Neural progenitor cell (in vitro differentiated cells): ENCODE measurements at places on chromosomes 5 and 9.

- H3K36me3 ChIP-seq = no peaks in the 10 kb centered on the region
- H3K27me3 ChIP-seq = no peaks in the 10 kb centered on the region
- no peak overlapping the region for H3K4me3 ChIP-seq
These were observed 69.5 kb upstream of the GARNL3 start for GRCh38 chr9:127194881-127195713.

DNA sequence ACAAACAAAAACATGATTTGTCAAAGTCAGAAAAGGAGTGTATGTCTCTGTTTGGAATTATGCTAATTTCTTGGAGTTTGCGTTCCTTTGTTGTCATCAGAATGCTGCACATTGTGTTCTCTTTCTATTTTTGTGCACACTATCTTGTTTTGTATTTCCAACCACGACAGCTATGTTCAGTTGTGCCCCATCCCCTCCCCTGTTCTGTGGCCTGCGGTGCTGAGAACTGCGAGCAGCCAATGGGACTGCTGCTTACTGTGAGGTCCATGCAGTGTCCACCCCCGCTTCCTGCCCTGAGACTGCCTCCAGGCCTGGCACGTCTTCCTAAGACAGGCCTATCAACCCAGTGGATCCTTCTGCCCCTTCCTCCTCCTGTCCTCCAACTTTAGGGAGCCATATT, 76.8 kb downstream of the PALM2AKAP2 start:
- no peak overlapping the region for H3K27ac ChIP-seq
- H3K27me3 ChIP-seq = no peaks in the 10 kb centered on the region

DNA sequence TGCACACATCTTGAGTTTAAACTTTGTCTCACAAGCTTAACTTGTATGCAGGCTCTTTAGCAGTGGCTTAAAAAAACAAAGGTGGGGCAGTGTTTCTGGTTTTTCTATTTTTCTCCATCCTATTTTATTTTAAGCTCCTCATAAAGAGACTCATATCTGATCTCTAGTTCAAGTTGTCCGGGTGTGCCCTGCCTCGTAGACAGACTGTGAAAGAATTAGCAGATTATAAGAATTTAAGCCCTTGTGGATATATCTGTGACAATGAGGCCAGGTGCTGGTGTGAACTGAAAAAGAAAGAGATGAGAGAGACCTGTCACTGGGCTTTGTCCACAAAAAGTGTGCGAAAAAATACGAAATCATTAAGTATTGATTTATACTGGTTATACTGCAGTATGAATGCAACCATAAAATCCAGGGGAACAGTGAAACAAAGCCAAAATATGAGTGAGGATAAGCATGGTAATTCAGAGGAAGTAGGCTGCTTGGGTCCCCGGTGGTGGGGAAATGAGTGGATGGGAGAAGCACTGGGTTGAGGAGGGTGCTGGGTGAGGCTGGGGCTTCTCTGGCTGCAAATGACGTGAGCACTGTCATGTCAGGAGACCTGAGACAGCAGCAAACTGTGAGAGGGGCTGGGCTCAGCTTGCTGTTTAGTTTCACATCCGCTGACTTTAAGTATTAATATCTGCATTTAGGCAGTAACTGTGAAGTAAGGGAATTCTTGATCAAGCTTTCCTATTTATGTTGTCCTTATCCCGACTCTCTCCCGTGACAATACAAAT, 179.7 kb upstream of the ANKRD55 start:
- no peak overlapping the region for H3K4me3 ChIP-seq
- no peak overlapping the region for H3K27ac ChIP-seq
- no peaks in the 10 kb centered on the region for H3K4me1 ChIP-seq

DNA sequence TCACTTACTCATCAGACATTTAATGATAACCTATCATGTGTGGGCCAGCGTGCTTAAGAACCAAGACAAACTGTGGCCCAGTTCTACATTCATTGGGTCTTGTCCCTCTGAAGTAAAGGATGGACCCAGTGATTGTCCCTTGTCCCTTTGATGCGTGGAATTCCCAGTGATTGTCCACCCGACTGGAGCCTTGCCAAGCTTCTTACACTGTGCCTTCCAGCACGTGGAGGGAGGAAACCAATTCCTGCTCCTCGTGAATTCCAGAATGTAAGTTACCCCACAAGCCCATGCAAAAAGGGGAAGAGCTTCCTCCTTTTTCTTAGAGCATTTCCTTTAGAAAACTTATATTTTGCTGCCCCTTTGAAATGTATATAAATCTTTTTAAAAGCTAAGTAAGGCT, 7.9 kb downstream of the CKMT2 start:
- H3K27me3 ChIP-seq = no peaks in the 10 kb centered on the region
- peaks cover 4% of the 10 kb centered on the region for H3K4me1 ChIP-seq
- no peaks in the 10 kb centered on the region for H3K36me3 ChIP-seq

- no peaks in the 10 kb centered on the region for H3K4me1 ChIP-seq
- no peak overlapping the region for H3K27ac ChIP-seq
- H3K27me3 ChIP-seq = no peaks in the 10 kb centered on the region
- H3K36me3 ChIP-seq = no peaks in the 10 kb centered on the region
These were observed 181.0 kb upstream of the ADCY2 start for GRCh38 chr5:7214906-7215416.

DNA sequence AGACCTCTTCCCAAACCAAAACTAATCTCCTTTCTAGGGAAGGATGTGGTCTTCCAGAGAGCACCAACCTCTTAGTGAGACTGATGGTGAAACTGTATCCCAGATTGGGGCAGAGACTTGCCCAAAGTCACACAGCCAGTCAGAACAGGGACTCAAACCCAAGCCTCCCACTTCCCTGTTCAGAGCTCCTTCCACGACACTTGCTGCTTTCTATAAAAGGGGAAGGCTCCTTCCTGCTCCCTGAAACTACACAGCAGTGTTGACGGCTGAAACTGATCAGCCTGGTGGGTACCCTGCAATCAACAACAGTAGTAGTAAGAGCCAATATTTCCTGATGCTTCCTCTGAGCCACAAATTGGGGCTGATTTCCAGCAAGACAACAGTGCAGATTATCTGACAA, 1.5 kb downstream of the TOR2A start:
- H3K27ac ChIP-seq = no peak overlapping the region
- no peak for DNase-seq
- peaks cover 13% of the 10 kb centered on the region for H3K4me1 ChIP-seq
- H3K36me3 ChIP-seq = no peaks in the 10 kb centered on the region
- H3K27me3 ChIP-seq = no peaks in the 10 kb centered on the region

DNA sequence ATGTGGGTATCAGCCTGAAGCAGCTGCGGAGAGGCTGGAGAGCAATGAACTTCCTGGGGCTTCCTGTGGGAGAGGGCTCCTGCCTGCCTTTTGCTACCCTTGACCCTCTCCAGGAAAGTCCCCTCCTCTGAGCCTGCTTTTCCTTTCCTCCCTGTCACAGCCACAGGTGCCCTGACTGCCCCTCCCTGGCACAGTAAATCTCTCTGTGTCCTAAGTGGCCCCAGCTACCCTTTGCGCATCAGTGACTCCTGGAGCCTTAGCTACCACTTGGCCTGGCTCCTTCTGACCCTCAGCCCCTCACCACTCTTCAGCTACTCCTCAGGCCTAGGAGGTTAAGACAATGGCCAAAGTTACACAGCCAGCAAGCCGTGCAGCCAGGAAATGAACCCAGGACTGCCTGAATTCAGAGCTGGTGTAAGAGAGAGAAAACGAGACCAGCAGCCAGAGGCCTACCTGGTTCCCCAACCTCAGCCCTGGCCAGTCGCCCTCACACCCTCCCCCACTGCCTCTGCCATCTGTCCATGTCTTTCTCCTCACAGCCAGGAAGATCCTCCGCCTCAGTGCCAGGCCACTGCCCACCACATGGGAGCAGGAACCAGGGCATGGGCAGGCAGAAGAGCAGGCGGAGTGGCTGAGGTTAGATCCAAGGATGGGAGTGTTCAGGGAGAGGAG, 18.6 kb downstream of the CNTFR start:
- peaks cover 70% of the 10 kb centered on the region for H3K4me1 ChIP-seq
- H3K36me3 ChIP-seq = no peaks in the 10 kb centered on the region
- no peak for DNase-seq
- no peak overlapping the region for H3K4me3 ChIP-seq

DNA sequence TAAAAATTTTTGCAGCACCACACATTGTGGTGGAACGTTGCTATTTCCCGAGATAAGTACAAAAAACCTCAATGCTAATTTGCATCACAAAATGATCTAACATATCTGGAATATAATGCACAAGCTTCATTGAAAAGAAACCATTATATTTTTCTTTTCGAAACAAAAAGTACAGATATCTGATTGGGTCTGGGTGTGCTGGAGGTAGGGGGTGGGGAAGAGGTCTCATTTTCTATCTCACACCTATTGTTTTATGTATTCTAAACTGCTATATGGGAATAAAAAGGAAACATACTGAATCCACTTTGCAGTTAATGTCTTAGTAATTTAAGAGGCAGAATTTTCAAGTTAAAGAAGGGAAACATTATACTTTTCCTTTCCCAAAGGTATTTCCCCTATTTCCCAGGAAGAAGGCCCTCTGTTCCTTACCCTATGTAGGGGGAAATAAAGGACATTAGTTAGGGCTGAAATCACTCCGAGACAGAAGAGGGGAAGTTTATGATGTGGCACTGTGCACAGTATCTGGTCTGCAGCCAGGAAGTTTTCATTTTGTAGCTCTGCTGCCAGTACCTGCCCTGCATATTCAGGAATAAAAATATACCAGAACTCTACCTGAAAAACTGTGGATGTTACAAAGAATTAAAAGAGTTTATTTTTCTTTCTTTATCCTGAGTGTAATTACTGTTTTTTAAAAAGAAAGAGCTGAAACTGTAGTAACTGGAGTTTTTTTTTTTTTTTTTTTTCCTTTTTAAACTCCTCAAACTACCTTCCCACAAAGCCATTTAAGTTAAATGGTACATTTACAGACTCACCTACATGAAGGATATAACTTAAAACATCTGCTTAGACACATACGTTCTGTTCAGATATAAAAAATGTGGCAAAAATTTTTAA, 7.4 kb downstream of the MEF2C start:
- H3K4me1 ChIP-seq = no peaks in the 10 kb centered on the region
- no peak overlapping the region for H3K27ac ChIP-seq
- H3K27me3 ChIP-seq = peaks cover 5% of the 10 kb centered on the region

- no peak overlapping the region for H3K27ac ChIP-seq
- H3K36me3 ChIP-seq = no peaks in the 10 kb centered on the region
- no peak overlapping the region for H3K4me3 ChIP-seq
- peaks cover 13% of the 10 kb centered on the region for H3K4me1 ChIP-seq
These were observed 3.0 kb upstream of the HRCT1 start for GRCh38 chr9:35903049-35903448.

DNA sequence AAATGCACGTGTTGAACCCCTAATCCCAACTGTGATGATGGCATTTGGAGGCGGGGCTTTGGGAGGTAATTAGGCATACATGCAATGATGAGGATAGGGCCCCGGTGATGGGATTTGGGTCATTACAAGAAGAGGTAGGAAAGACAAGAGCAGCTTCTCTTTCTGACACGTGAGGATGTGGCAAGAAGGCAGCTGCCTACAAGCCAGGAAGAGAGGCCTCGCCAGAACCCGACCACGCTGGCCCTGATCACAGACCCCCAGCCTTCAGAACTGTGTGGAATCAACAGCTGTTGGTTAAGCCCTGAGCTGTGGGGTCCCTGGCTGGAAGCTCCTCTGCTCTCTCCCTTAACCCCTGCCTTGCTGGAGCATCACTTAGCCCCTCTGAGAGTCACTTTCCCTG, 57.5 kb downstream of the COL23A1 start:
- DNase-seq = no peak
- H3K36me3 ChIP-seq = no peaks in the 10 kb centered on the region
- no peak overlapping the region for H3K4me3 ChIP-seq
- no peak overlapping the region for H3K27ac ChIP-seq
- peaks cover 8% of the 10 kb centered on the region for H3K4me1 ChIP-seq

DNA sequence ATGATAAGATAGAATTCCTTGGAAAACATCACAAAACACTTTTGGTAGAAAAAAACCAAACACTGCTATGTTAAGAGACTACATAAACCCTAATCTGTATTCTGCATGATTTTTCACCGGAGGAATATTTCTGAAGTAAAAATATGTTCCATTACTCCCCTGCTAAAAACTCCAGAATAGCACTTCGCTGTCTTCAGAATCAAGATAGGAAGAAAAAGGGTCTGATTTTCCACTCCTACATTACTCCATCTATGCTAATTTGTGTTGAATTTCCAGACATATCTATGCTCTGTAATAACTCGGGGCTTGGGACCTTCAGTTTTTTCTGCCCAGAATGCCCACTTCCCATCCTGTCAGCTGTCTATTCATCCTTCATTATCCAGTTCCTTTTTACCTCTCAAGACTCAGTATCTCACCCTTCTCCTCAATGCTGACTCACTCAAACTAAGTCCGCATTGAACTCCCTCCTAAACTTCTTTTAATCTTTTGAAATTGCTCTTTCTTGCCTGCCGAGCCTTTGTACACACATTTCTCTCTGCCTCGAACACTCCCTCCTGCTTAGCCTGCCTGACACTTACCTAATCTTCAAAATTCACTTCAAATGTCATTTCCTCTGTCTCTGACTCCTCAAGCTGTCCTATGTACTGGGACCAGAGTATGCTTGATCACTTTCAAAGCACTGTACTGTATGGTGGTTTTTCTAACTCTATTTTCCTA, 171.0 kb downstream of the ARRDC3 start:
- no peaks in the 10 kb centered on the region for H3K36me3 ChIP-seq
- no peak overlapping the region for H3K4me3 ChIP-seq
- no peak overlapping the region for H3K27ac ChIP-seq
- H3K4me1 ChIP-seq = peaks cover 20% of the 10 kb centered on the region
- H3K27me3 ChIP-seq = no peaks in the 10 kb centered on the region
- no peak for DNase-seq

DNA sequence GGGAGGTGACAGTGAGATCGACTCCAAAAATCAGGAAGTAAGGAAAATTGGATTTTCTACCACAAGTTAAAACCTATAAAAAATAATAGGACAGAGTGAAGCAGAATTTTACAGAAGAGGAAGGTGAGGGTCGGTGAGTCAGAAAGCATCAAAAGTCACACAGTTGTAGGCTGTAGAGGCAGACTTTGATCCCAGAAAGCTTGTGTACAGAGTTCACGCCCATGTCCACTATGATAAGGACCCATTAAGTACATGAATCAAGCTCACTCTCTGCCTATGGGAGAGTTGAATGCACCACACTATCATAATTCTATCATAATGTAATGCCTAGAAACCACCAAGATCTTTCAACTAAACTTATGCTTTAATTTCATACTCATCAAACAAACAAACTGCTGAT, 291.2 kb downstream of the PRELID2 start:
- H3K27ac ChIP-seq = no peak overlapping the region
- H3K4me3 ChIP-seq = no peak overlapping the region
- H3K4me1 ChIP-seq = peaks cover 17% of the 10 kb centered on the region
- H3K36me3 ChIP-seq = no peaks in the 10 kb centered on the region
- DNase-seq = no peak

GRCh38 chr9:37800631-37801286, at the start of gene DCAF10:
Gene DCAF10 (plus strand): TSS chr9:37800797. CDS start chr9:37800867, 70 bp downstream.
- DNase-seq = peak; percentile 92
- peaks cover 18% of the 10 kb centered on the region for H3K4me1 ChIP-seq
- H3K36me3 ChIP-seq = no peaks in the 10 kb centered on the region
- peaks cover 6% of the 10 kb centered on the region for H3K27me3 ChIP-seq

GRCh38 chr9:79501546-79501945, 70.2 kb upstream of the TLE4 start:
- H3K36me3 ChIP-seq = no peaks in the 10 kb centered on the region
- H3K4me1 ChIP-seq = no peaks in the 10 kb centered on the region
- DNase-seq = no peak
- no peak overlapping the region for H3K4me3 ChIP-seq

DNA sequence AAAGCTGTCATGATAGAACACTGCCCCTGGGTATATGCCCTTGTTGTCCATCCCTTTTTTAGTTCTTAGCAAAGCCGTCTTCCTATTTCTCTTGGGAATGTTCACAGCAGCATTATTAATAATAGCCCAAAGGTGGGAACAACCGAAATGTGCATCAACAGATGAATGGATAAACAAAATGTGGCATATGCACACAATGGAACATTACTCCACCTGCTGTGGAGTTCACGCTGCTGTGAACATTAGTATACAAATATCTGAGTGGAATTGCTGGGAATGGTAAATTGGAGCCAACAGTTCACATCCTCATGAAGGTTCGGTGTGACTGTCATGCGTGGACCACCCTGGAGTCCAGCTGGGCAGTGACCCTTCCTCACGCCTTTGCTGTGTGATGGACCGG, 36.5 kb upstream of the NUTM2G start:
- H3K36me3 ChIP-seq = no peaks in the 10 kb centered on the region
- H3K27me3 ChIP-seq = no peaks in the 10 kb centered on the region
